HS-27A (cell line): ENCODE measurements at places on chromosomes 1 and 21.

DNA sequence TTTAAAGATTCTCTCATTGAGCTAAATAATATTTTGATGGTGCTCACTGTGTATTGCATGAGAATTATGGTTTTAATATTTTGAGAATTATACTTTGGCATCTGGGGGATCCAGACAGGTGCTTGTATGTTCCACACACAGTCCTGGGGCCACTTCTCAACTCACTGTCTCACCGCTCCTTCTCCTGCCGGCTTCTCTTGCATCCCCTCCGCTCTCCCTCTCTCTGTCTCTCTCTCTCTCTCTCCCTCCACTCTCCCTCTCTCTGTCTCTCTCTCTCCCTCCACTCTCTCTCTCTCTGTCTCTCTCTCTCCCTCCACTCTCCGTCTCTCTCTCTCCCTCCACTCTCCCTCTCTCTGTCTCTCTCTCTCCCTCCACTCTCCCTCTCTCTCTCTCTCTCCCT is 32.2 kb upstream of the ZC3H12A start:
- no peak for DNase-seq

- DNase-seq: no peak
Measured at GRCh38 chr1:67733681-67734322, 48.8 kb downstream of the GADD45A start.

DNA sequence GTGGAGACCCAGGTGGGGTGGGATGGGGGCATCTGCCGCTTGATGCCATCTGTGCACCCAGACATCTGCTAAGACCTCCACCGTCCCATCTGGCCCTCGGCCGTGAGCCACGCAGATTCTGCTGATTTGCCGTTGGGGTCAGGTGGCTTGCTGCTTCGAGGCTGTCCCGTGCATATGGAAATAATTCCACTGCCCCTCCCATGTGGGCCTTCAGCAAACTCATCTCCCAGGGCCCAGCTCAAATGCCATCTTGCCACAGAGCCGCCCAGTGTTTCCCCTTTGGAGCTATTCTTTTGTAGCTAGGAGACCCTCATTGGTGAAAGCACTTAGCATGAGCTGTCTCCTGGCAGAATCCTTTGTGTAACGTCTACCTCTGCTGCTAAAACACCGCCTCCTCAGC is 99.8 kb downstream of the KAZN start:
- DNase-seq: no peak

- no peak for DNase-seq
Measured at GRCh38 chr1:97053268-97053667, 331.7 kb downstream of the PTBP2 start.

GRCh38 chr1:25022361-25023189 is 92.5 kb upstream of the RUNX3 start:
- peak; percentile 19 for DNase-seq

GRCh38 chr1:92458146-92458545 is 28.6 kb downstream of the GFI1 start:
- DNase-seq: no peak

DNA sequence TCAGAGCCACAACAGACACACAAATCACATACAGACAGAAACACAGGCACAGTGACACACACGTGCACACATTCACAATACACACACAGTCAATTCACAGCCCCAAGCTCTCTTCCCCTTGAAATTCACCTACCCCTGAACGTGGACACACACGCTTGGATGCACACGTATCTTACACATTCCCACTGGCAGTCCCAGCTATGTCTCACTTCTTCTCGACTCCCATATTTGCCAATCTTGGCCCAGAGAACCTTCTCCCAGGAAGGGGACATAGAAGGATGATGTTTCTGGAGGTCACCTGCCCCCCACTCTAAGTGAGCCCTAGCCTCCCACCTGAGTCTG is 1.6 kb downstream of the CRYBG2 start:
- DNase-seq: no peak

- no peak for DNase-seq
Measured at GRCh38 chr1:5408401-5408800, 583.8 kb downstream of the NPHP4 start.

DNA sequence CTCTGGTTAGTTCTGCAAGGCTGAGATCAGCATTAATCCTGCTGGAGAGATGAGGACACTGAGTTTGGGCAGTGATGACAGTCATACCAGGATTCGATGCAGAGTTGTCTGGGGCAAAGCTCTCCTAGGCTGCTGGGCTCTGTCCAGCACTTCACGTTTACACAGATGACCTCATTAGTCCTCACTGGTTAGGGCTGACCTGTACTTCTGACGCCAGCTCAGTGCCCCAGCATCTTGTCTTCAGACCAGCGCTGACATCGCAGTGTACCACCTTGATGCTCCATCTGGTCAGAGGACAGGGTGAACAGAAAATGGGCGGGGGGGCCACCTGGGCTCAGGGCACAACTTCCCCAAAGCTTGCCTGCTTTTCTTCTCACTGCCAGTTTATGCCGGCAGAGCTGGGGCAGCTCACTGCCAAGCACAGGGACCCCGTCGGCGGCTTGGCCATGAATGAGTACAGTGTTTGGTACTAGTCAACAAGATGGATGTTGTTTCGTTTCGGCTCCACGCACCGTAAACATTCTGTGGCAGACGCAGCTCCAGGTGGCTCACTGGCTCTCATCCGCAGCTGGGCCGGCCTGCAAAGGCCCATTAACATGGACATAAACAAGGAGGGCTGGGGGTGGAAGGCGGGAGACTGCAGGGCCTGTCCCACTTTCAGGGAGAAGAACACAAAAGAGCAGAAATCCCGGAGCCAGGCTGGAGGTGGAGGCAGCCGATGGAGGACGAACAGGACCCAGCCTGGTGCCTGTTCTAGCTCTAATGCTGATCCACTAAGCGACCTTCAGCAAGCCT is 118.7 kb downstream of the GLIS1 start:
- DNase-seq: no peak
